Subcutaneous adipose tissue (tissue), 4 donors: ENCODE measurements at places on chromosomes 12 and 14. TPM values are rescaled to one million over a fixed set of nuclear protein-coding genes. Genes with fewer than 3 reads are reported as not detected.

Gene TRIM9
- 3.3 TPM for total RNA-seq

Gene IFNG
- not detected for total RNA-seq

Gene INHBE
- not detected for total RNA-seq

Gene TBK1
- 27.7 TPM for total RNA-seq

Gene ETFBKMT
- 3.5 TPM for total RNA-seq

Gene LRRIQ1
- 0.44 TPM for total RNA-seq

Gene LRIG3
- 87.2 TPM for total RNA-seq

Gene GUCY2C
- total RNA-seq, result 0.17 TPM

Gene BATF
- 7.3 TPM for total RNA-seq

Gene TRMT61A
- 13.9 TPM for total RNA-seq

Gene JDP2
- 42.7 TPM for total RNA-seq

Gene KRT75
- not detected for total RNA-seq

Gene SAMD15
- 0.88 TPM for total RNA-seq

Gene STAC3
- 7.8 TPM for total RNA-seq

Gene ALG10B
- total RNA-seq, result 5.1 TPM

Gene SRRM4
- total RNA-seq, result not detected

Gene CLEC14A
- total RNA-seq, result 23.2 TPM

Gene SLC41A2
- 29.0 TPM for total RNA-seq

Gene OR9K2
- not detected for total RNA-seq

Gene SLC10A1
- total RNA-seq, result not detected

Gene KRT73
- total RNA-seq, result not detected

Gene GLT1D1
- total RNA-seq, result 0.75 TPM

Gene TRAF3
- 14.3 TPM for total RNA-seq

Gene GON7
- total RNA-seq, result 10.8 TPM

Gene CLEC2A
- total RNA-seq, result not detected

Gene PLEKHH1
- 7.9 TPM for total RNA-seq

Gene PTCSC3
- total RNA-seq, result not detected

Gene RBM19
- total RNA-seq, result 19.2 TPM

Gene RAD9B
- 0.22 TPM for total RNA-seq

Gene NPC2
- total RNA-seq, result 207 TPM

Gene KLRC2
- total RNA-seq, result 0.66 TPM

Gene TEX22
- total RNA-seq, result not detected

Gene FOXM1
- 2.6 TPM for total RNA-seq

Gene MMP19
- total RNA-seq, result 182 TPM

Gene EIF2B2
- 33.0 TPM for total RNA-seq

Gene AKAP6
- 0.94 TPM for total RNA-seq

Gene KITLG
- total RNA-seq, result 14.1 TPM

Gene NFE2
- 0.51 TPM for total RNA-seq

Gene ZDHHC22
- not detected for total RNA-seq

Gene ATXN2
- total RNA-seq, result 40.5 TPM

Gene GNS
- 384 TPM for total RNA-seq

Gene RASAL1
- total RNA-seq, result not detected

Gene TAS2R14
- 4.1 TPM for total RNA-seq

Gene SLC8A3
- total RNA-seq, result 1.1 TPM

Gene SRSF9
- 100 TPM for total RNA-seq

Gene SMCO2
- not detected for total RNA-seq

Gene LRFN5
- 0.19 TPM for total RNA-seq

Gene VIPAS39
- total RNA-seq, result 24.3 TPM

Gene TBX5
- total RNA-seq, result 5.3 TPM

Gene TAS2R20
- total RNA-seq, result 6.2 TPM

Gene STYK1
- total RNA-seq, result not detected

Gene AMN
- total RNA-seq, result not detected

Gene RAD51AP1
- total RNA-seq, result 1.8 TPM

Gene CDKN3
- 4.4 TPM for total RNA-seq

Gene FOXG1
- total RNA-seq, result not detected

Gene WNT5B
- total RNA-seq, result 5.4 TPM

Gene FAM90A1
- total RNA-seq, result not detected

Gene KCNA1
- total RNA-seq, result 1.8 TPM

Gene SMOC1
- total RNA-seq, result 26.4 TPM

Gene CLEC4A
- 6.6 TPM for total RNA-seq
